ENCODE measurements at places on chromosomes 5 and 9. TPM values are rescaled to one million over a fixed set of nuclear protein-coding genes. Genes with fewer than 3 reads are reported as not detected.
A peak's percentile ranks its signal among the peaks of the same experiment; 100 is the strongest.

- H3K4me1 ChIP-seq = peaks cover 15% of the 10 kb centered on the region
- H3K4me3 ChIP-seq = peak within 1 kb of the TSS; percentile 54
- no peak within 1 kb of the TSS for H3K27ac ChIP-seq
Observed at GRCh38 chr9:113349445-113350094, at the start of gene BSPRY. TSS of gene BSPRY (plus strand) at chr9:113349541. CDS start at chr9:113349580, 39 bp downstream.

ARID3C gene
- polyA plus RNA-seq = not detected

PCDHB11 gene
- polyA plus RNA-seq = not detected

GRCh38 chr5:33330426-33330825 is 110.3 kb upstream of the TARS1 start:
- H3K4me1 ChIP-seq = no peaks in the 10 kb centered on the region
- no peaks in the 10 kb centered on the region for H3K36me3 ChIP-seq
- no peaks in the 10 kb centered on the region for H3K27me3 ChIP-seq
- DNase-seq = no peak

DNA sequence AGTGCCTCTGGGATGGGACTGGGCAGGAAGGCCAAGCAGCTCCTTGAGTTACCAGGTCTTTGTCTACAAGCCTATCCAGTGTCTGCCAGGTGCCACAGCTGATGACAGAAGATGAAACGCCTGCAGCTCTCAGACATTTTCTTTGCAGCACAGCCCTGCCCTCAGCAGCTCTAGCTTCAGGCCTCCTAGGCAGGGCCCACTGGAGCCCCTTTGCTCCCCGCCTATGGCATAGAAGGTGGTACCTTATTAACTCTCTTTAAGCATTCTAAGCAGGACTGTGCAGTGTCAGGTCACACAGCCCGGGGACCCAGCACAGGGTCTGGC is 1.3 kb upstream of the SKP1 start:
- H3K36me3 ChIP-seq = no peaks in the 10 kb centered on the region
- peaks cover 25% of the 10 kb centered on the region for H3K4me1 ChIP-seq
- H3K4me3 ChIP-seq = no peak overlapping the region

DNA sequence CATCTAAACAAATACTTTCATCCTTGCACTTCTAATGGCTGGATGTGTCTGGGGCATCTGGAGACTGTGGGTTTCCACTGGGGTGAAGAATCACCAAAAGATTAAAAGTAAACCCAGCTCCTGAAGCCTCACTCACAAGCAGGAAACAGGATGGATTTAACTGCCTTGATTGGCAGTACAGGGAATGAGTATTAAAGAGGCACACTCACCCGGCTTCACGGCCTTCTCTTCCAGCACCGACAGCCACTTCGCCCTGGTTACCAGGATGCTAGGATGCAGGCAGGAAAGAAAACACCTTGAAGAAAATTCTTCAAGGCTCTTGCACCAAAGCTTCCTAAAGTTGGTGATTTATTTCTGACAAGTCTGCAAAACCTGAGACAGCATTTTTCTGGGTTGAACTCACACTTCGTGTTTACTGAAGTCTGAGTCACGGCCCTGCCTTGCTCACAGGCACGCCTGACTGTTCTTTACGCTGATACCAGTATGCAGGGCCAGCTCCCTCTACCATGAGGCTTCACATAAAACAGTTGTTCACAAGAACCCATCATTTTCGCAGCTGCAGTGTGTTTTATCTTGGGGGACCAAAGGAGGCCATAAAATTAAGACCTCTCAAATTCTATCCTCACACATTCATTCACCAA is 56.5 kb upstream of the ZNF354A start:
- H3K4me1 ChIP-seq = no peaks in the 10 kb centered on the region
- H3K36me3 ChIP-seq = no peaks in the 10 kb centered on the region
- H3K4me3 ChIP-seq = no peak overlapping the region
- no peak for DNase-seq
- no peaks in the 10 kb centered on the region for H3K27me3 ChIP-seq

OR1L1 gene
- polyA plus RNA-seq = not detected

DNA sequence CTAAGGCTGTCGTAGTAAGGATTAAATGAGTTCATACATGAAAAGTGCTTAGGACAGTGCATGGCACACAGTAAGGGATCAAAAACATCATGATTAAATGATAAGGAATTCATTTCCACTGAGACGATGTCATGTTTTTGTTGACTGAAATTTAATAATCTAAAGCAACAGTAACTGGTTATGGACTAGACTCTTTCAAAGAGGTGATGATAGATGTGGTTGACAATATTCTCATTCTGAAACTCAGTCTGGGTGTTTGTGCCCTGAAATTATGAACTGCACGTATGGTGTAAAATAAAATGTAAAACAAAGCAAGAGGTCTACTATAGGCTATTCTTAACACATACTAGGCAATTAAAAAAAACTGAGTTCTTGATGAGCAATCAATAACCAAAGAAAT is 280.0 kb downstream of the DENND1A start:
- no peak overlapping the region for H3K4me3 ChIP-seq
- H3K27ac ChIP-seq = no peak overlapping the region
- DNase-seq = no peak
- no peaks in the 10 kb centered on the region for H3K4me1 ChIP-seq
- H3K27me3 ChIP-seq = no peaks in the 10 kb centered on the region
- H3K36me3 ChIP-seq = peaks cover 7% of the 10 kb centered on the region

DNA sequence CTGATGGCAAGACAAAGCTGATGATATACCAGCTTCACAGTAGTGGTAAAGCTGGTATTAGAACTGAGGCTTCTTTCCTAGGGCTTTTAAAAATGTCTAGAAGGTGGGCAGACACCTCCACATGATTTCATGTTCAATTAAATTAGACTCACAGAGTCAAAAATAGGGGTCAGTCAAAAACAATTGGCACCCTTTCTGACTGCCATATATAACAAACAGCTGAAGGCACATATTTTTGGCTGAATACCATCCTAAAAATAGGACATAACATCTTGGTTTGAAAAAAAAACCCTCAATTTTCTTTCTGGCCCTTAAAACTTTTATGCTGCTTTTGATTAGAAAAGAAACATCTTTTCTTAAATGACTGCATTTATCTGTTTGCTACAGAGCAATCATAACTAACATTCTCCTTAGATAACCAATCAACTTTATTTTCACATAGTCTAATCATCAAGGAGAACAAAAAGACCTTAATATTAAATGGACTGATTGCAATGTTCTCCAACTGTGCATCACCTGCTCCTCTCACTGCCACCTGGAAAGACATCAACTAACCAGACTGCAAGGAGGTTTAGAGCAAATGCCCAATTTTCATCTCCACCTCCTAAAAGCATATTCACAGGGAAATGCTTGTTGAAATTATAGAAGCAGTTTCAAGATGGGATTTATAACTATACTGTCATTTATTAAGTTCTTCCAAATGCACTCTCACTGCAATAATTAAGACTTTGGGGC is 3.2 kb downstream of the SGTB start:
- H3K4me1 ChIP-seq = peaks cover 38% of the 10 kb centered on the region
- peaks cover 7% of the 10 kb centered on the region for H3K36me3 ChIP-seq
- H3K27ac ChIP-seq = peak overlapping the region; percentile 97
- DNase-seq = no peak
- H3K4me3 ChIP-seq = peak overlapping the region; percentile 75
- no peaks in the 10 kb centered on the region for H3K27me3 ChIP-seq

MUSK gene
- polyA plus RNA-seq = not detected

DNA sequence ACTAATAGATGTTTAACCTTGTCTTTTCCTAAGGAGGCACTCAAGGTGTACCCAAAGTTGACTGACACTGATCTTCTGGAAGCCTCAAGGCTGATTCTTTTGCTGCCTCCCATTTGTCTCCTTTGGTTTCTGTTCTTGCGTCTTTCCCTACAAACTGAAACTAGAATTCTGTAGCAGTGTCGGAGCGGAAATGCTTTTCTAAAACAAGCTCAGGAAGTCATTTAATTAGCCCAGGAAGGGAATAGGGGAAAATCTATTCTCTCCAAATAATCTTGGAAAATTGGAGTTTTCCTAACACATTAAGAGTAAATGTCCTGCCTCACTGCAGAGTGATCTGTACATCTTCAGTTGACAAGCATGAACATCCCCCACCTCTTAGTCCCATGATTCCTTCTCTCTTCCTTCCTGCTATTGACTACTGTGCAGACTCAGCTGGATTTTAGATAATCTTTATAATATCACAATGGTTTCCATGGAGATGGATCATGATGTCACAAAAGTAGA is 182.7 kb downstream of the NR3C1 start:
- H3K27ac ChIP-seq = no peak overlapping the region
- no peak for DNase-seq
- H3K4me3 ChIP-seq = no peak overlapping the region

GRCh38 chr9:78121488-78121887 is 89.9 kb upstream of the GNAQ start:
- H3K27me3 ChIP-seq = no peaks in the 10 kb centered on the region
- no peak overlapping the region for H3K4me3 ChIP-seq
- no peaks in the 10 kb centered on the region for H3K36me3 ChIP-seq
- peaks cover 17% of the 10 kb centered on the region for H3K4me1 ChIP-seq

DNA sequence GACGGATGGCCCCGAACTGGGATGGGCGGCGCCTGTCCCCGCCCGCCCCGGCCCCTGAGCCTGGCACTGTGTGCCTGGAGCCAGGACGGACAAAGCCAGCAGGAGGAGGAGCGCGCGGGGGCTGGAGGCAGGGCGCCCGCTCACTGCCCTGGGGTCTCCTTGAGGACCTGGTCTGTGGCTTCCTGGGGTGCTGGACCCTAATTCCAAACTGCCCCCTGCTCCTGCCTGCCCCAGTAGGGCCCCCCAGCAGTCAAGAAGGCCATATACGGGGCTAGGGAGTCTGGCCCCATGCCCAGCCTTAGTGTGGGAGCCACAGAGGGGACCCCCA is 29.2 kb upstream of the RXRA start:
- DNase-seq = no peak
- no peak overlapping the region for H3K27ac ChIP-seq
- H3K4me1 ChIP-seq = no peaks in the 10 kb centered on the region
- H3K27me3 ChIP-seq = no peaks in the 10 kb centered on the region
- H3K4me3 ChIP-seq = no peak overlapping the region
- H3K36me3 ChIP-seq = no peaks in the 10 kb centered on the region

FLT4 gene
- 0.64 TPM for polyA plus RNA-seq

ZNF883 gene
- 0.76 TPM for polyA plus RNA-seq

DNA sequence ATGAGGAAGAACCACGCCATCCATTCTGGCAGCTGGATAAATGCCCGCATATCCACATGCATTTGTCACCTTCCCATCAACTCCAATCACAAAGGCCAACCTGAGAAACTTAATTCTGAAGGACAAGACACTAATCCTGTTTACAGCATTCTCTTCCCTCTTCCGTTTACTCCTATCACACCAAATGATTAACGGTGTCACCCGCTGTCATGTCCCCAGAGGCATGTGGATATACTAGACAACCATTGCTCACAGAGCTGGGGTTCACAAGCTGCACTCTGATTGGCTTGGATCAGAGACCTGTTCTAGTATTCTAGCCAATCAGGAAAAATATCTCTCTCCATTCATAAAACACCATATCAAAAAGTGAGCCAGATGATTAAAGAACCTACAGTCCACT is 3.6 kb downstream of the MACROH2A1 start:
- H3K4me1 ChIP-seq = peaks cover 46% of the 10 kb centered on the region
- no peak overlapping the region for H3K4me3 ChIP-seq
- no peak for DNase-seq
- no peaks in the 10 kb centered on the region for H3K36me3 ChIP-seq

SPATA31A3 gene
- not detected for polyA plus RNA-seq

- peaks cover 4% of the 10 kb centered on the region for H3K27me3 ChIP-seq
- H3K36me3 ChIP-seq = no peaks in the 10 kb centered on the region
- no peak overlapping the region for H3K27ac ChIP-seq
- H3K4me1 ChIP-seq = peaks cover 15% of the 10 kb centered on the region
- DNase-seq = no peak
- H3K4me3 ChIP-seq = no peak overlapping the region
Observed at GRCh38 chr5:176633598-176633997, 3.1 kb downstream of the EIF4E1B start.

All from naive thymus-derived CD4-positive, alpha-beta T cell (primary cell).